Activated CD8-positive, alpha-beta memory T cell treated with anti-CD3 and anti-CD28 coated beads, Interleukin-2, amount 10 ng/mL, durations not matched to agents 7 days and 5 days (primary cell): ENCODE measurements at places on chromosomes 6 and 20. TPM values are rescaled to one million over a fixed set of nuclear protein-coding genes. Genes with fewer than 3 reads are reported as not detected.

- H3K27ac ChIP-seq: no peak overlapping the region
- H3K4me3 ChIP-seq: no peak overlapping the region
- no peaks in the 10 kb centered on the region for H3K27me3 ChIP-seq
- H3K4me1 ChIP-seq: no peaks in the 10 kb centered on the region
These were observed 143.2 kb upstream of the EPHA7 start for GRCh38 chr6:93562582-93562981.

VSTM2L gene
- not detected for total RNA-seq

DNA sequence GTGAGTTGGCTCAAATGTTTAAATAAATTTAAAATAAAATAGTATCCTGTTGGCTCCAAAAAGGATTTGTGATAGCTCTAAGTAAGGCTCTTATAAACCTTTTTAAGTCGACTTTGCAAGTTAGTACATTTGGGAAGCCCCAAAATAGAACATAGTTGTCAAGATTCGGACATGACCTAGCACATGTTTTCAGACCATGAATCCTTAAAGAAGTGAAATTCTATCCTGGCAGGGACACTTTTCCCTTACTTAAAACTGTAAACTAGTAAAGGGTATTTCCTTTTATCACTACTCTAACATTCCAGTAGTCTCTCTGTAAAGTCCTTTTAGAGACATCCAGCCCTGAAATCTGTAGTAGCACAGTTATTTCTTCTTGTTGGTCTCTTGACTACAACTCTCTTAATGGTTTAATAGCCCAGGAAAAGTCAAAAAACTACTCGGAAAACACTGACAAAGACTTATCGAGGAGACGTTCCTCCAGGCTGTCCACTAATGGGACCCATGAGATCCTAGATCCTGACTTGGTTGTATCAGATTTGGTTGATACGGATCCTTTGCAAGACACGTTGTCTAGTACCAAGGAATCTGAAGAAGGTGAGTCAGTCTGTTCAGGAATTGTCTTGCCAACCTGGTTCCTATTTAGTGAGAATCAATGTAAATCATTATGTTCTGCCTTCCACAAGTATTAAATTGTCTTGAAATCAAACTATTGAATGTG lies 83.6 kb downstream of the SCAND1 start:
- no peaks in the 10 kb centered on the region for H3K27me3 ChIP-seq
- no peak for DNase-seq
- H3K4me1 ChIP-seq: peaks cover 8% of the 10 kb centered on the region
- H3K4me3 ChIP-seq: no peak overlapping the region
- peaks cover 14% of the 10 kb centered on the region for H3K36me3 ChIP-seq

DNA sequence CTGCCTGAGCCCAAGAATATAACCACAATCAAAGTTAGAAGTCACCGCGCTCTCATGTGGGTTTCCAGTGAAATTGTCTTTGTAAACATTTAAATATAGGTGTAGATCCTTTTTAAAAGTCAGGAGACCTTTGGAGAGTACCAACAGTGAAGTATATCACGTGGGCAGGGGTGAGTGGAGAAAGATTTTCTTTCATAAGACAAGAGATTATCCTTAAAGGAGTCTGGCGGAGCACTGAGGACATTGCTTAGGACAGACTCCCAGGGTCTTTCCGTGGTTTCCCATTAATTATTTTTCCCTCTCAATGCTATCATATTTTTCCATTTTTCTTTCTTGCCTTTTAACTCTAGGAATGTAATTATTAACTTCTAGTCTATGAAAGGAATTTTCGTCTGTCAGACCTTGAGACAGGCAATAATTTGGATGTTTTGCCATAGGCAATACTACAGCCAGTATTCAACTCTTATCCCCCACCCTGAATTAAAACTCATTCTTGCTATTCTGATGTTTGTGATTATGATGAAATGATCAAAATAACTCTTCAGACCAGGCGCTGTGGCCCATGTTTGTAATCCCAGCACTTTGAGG lies 31.4 kb downstream of the DCBLD1 start:
- no peak overlapping the region for H3K27ac ChIP-seq
- no peaks in the 10 kb centered on the region for H3K27me3 ChIP-seq
- no peaks in the 10 kb centered on the region for H3K4me1 ChIP-seq
- H3K36me3 ChIP-seq: no peaks in the 10 kb centered on the region
- H3K4me3 ChIP-seq: no peak overlapping the region
- DNase-seq: no peak

GFOD1 gene
- 11.6 TPM for total RNA-seq
